Vagina (tissue), 2 donors: ENCODE measurements at places on chromosomes 12 and 14.
A peak's percentile ranks its signal among the peaks of the same experiment; 100 is the strongest.

- DNase-seq, result no peak
These were observed 24.9 kb downstream of the RIN3 start for GRCh38 chr14:92538412-92538985.

GRCh38 chr14:92728759-92729364 is 19.6 kb downstream of the LGMN start:
- DNase-seq, result no peak

DNA sequence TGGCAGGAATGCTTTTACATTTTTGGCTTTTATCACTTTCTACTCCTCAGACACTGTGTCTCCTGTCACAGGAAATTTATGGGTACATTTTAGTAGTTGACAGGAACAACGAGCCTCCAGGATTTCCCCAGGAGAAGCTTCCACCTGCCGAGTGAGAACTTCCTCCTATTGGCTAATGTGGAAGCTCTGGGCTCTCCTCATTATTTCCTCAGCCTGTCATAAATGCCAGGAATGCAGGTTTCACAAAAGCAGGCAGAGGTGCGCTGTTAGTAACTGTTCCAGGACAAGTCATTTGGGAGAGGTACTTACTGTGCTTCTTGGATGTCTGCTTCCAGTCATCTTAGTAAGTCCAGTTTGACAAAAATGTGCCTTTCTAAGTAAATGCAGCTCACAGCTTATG is 19.1 kb upstream of the DCP1B start:
- no peak for DNase-seq

DNA sequence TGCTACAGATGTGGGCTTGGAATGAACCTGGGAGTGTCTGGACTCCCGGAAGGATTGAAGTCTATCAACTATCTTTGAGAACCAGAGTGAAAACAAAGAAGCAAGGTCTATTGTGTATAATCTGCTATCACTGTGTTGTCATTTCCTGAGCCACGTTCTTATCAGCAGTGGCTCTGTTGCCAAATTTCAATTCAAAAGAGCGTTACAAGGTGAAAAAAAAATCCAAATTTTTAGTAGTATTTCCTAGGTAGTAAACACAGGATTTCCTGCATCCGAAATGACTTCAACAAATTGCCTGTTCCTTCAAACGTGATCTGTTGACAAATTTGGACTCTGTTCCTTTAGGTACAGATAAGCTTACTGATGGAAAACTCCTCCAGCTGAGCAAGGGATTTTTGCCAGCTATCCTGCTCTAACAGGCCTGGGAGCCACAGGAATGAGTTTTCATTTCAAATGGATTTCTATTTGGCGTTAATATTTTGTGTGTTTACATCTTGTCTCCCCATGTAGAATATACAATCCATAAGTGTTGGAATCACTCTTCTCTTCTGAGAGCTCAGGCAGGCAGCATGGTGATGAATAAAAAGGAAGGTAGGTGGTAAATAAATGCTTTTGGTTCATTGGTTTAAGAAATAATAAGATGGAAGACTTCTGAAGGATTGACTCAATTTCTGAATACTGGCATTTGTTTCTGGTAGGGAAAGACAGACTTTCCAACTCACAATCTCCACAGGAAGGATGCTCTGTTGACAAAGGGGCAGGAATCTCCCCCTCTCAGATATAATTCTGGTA is 58.5 kb downstream of the GPR135 start:
- no peak for DNase-seq

DNA sequence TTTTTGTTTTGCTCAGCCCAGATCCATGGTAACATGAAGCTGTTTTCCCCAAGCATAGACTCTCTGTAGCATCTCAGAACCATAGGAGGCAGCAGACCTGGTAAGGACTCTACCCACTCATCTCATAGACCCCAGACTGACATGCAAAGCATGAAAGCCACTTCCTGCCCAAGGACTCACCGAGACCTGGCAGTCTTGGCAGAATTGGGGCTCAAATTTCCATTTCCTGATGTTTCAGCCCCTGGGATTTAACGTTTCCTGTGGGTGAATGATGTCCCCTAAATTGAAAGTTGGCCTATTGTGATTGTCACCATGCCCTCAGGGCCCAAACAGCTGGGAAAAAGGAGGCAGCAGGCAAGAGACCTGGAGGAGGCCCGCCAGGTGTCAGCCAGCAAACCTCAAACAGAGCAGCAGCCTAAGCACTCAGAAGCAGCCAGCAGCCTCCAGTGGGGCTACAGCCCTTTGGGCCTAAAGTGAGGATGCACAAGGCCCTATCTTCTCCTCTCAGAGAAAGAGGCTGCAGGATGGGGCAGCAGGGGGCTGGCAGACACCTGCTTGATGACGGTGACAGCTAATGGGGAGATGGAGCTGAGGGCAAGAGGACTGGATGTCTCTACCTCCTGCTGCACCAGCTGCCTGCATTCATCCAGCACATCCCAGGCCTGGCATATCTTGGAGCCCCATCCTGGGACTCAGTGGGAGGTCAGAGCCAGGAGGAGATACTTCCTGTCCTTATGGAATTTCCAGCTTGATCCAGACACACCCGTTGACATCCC is 8.5 kb downstream of the KRT85 start:
- no peak for DNase-seq

DNA sequence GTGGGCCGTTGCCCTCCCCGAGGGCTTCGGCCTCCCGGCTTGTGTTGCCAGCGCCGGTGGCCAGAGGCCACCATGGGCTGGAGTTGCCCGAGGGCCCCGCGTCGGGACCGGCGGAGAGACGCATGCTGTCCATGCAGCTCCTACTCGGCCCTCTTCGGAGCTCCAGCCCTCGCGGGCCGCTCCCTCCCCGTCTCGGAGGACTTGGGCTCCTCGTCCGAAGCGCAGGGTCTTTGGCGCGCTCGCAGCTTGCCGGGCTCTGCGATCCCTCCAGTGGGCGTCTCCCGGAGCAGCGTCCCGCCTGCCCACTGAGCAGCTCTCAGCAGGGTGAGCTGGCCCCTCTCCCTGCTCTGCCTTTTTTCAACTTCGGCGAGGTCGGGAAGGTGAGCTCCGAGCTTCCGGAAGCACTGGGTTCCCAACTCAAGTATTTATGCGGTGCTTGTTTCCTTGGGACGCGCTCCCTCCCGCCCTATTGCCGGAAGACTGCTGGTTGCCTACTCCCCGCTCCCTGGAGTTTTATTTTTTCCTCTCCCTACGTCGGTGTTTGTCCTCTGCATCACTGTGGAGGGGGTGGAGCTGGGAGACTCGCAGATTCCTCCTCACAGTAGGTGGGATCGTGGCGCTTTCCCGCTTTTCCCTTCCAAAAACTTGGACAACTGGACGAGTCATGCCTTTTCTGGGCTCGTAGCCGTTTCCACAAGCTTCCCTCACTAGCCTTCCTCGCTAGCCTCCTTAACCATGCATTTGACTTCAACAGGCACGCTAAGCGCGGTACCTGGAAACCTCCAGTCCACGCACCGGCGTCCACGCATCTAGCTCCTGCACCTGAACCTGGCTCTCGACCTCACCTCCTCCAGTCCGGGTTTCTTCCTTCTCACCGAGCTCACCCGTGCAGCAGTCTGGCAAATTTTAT is at the start of gene AVPR1A:
TSS of gene AVPR1A (minus strand) at position 489 of the 910 bp plus-strand sequence. CDS start at position 124, 365 bp downstream.
- no peak for DNase-seq

- no peak for DNase-seq
These were observed 64.6 kb upstream of the ACTN1 start for GRCh38 chr14:69043596-69044260.

- DNase-seq, result no peak
These were observed 114.5 kb downstream of the DACT1 start for GRCh38 chr14:58752289-58752688.

GRCh38 chr14:88256997-88257950 is 65.8 kb downstream of the KCNK10 start:
- no peak for DNase-seq

DNA sequence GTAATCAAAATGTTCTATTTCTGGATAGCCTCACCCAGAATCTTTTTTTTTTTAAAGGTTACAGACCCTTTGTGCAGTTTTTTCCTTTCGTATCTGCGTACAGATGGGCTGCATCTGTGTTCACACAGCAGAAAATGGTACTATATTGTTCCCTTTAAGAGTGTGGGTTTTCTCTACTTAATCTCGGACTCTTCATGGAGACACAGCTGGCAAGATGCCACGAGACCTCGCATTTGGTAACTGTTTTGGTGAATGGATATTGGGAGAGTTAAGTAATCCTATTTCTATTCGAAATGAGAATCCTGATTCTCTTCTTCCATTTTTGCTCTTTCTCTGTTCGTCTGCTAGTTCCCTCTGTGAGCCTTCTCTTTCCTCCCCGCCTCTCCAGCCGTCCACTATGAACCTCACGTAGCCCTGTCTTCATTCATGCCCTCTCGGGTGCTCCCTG is 85.7 kb downstream of the SAMD4A start:
- DNase-seq, result no peak

DNA sequence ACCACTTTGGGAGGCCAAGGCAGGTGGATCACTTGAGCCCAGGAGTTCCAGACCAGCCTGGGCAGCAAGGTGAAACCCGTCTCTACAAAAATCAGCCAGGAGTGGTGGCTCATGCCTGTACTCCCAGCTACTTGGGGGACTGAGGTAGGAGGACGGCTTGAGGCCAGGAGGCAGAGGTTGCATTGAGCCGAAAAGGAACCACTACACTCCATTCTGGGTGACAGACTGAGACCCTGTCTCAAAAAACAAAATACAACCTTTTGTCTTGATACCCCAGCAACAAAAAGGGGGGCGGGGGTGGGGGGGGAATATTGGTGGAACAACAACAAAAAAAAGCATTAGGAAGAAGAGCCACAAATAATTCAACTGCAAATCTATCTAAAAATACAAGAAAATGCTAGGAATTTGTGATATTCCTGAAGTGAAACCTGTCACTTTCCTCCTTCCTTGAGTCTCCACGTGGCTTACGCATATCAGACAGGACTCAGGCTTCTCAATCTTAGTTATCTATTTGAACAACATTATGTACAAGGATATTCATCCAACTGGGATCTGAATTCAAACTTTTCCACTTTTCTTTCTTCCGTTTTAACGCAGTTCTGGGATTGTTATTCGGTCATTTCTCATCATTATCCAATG is 1.3 kb downstream of the R3HDM2 start:
- DNase-seq, result no peak

DNA sequence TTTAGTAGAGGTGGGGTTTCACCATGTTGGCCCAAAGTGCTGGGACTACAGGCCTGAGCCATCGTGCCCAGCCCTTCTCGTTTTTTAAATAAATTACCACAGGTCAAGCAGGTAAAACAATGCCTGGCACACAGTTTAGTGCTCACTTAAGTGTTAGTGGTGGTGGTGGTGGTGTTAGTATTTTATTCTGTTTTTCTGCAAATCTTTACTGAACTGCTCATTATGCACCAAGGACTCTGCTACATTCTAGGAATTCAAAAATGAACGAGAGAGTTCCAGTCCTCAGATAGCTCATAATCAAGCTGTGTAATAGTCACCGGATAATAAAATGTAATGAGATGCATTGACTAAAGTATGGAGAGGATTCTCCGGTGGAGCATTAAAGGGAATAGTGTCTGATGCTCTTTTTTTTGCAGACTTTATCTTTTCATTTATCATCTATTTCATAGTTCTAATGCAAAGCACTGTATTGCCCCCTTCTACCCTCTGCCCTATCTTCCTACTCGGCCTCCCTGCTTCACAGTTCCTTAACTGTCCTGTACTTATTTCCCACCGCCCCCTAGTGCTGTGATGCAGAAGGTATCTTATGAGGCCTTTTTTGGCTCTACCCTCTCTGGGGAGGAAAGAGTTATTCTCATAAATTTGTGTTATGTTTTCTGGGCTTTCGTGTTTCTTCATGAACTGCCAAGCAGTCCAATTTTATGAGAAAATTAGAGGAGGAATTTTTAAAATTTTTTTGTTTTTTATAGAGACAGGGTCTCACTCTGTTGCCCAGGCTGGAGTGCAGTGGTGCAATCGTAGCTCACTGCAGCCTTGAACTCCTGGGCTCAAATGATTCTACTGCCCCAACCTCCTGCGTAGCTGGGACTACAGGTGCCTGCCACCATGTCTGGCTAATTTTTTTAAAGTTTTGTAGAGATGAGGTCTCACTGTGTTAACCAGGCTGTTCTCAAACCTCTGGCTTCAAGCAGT is 1.0 kb downstream of the ITFG2 start:
- DNase-seq, result no peak

- DNase-seq, result no peak
These were observed 217.8 kb downstream of the KITLG start for GRCh38 chr12:88362439-88362838.

DNA sequence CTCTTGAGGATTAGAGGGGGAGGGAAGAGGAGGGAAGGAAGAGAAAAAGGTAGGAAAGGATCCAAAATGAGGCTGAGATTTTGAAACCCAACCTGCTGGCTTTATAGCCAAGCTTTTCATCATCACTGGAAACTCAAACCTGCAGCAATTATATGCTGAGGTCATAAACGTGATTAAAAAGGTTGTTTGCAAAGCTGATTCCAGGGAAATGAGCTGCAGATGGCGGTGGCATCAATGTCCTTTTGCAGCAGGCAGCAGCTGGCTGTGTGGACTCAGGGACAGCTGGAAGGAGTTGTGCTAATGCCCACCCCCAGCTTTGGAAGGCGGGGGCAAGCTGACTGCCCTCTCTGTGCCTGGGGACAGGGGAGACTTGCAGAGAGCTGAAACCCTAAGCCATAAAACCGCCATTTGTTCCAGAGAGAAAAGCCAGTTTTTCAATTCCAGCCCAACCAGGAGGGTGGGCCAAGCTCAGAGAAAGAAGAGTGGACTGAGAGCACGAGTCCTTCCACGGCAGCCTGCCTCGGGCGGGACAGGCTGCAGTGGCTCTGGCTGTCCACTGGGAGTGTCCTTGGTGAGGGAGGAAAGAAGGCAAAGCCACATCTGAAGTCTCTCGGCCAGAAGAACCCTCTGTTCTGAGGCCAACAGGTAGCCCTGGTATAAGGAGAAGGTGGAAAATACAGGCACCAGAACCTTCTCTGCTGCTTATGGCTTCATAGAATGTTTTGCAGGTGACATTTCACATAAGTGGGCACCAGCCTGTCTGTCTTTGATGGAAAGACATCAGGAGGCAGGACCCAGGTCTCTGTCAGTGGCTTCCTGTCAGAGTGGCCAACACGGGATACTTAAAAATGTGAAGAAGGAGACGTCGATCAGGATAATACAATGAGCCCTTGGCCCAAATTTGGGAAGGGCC is 90.7 kb downstream of the SINHCAF start:
- DNase-seq, result peak; percentile 76

DNA sequence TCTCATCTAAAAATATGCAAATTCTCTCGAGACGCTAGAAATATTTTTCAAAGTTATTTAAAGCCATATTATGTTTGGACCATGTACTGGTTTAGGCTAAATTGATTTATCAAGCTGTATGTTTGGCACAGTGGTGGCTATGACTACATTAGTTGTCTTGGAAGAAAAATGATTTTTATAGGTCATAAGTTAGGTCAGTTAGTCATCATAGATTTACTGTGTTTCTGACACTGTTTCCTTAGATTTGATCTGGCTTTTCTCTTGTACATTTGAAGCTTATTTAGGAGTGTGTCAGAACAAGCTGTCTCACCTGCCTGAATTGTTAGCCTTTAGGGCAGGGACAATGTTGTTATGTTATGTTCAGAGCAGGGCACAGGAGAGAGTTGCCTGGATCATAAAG is 161.1 kb upstream of the FBXO33 start:
- DNase-seq, result no peak
